ENCODE measurements at places on chromosomes 5 and 9.

GRCh38 chr5:78331523-78332080 is 28.8 kb upstream of the SCAMP1 start:
- DNase-seq: no peak

- no peak for DNase-seq
Observed at GRCh38 chr5:79612667-79613198, 492 bp downstream of the TENT2 start.

DNA sequence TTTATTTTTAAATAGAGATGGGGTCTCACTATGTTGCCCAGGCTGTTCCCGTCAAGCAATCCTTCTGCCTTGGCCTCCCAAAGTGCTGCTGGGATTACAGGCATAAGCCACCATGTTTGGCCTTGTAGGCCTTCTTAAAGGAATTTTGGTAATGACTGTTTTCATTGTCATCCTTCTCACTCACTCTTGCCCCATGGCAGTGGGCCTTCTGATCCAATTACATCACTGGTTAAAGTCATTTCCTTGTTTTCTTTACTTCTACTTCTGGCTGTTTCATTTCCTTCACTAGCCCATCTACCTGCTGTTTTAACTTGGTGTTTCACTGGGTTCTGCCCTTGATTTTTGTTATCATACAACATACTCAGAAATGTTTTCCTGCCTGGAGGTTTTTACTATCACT is 20.1 kb upstream of the NIM1K start:
- DNase-seq: no peak

- no peak for DNase-seq
Observed at GRCh38 chr5:44388321-44389089, 715 bp downstream of the FGF10 start.

DNA sequence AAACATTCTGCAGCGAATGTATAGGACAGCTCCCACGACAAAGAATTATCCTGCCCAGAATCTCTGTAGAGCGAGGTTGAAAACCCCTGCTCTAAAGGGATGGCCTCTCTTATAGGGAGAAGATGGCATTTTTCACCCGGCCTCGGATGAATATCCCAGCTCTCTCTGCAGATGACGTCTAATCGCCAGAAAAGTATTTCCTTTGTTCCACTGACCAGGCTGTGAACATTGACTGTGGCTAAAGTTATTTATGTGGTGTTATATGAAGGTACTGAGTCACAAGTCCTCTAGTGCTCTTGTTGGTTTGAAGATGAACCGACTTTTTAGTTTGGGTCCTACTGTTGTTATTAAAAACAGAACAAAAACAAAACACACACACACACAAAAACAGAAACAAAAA is 17.4 kb upstream of the RARS1 start:
- no peak for DNase-seq

DNA sequence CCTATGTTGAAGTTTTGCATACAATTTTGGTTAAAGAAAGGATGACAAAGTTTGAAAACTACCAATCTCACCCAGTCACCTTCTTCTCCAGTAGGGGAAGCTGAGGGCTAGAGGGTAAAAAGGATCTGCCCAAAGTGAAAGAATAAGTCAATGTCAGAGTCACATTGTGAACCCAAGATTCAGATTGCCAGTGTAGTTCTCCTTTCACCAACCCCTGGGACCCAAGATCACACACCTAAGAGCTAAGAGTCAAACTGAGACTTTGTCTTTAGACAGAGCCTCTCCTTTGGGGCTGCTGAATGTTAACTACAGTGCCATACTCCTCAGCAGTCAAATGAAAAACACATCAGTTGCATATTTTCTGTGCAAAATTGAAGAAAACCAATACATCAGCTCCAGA is 210.6 kb downstream of the ATP10B start:
- DNase-seq: no peak

GRCh38 chr9:37262410-37262809 is 142.0 kb downstream of the ZCCHC7 start:
- no peak for DNase-seq

DNA sequence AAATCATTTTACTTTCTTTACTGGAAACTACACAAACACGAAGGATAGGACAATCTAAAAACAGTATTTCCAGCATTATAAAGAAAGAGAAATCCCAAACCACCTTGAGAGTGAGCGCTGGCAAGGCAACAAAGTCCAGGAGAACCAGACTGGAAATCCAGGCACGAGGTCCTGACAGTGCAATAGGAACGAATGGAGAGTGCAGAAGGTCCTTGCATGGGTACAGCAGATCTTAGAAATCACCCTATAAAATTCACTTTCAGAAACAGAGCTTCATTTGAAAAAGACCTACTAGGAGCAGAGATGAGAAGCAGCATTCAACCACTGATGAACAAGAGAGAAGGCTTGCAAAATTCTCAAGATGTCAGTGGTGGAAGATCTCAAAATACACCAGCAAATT is 133.7 kb upstream of the ST8SIA4 start:
- DNase-seq: no peak

DNA sequence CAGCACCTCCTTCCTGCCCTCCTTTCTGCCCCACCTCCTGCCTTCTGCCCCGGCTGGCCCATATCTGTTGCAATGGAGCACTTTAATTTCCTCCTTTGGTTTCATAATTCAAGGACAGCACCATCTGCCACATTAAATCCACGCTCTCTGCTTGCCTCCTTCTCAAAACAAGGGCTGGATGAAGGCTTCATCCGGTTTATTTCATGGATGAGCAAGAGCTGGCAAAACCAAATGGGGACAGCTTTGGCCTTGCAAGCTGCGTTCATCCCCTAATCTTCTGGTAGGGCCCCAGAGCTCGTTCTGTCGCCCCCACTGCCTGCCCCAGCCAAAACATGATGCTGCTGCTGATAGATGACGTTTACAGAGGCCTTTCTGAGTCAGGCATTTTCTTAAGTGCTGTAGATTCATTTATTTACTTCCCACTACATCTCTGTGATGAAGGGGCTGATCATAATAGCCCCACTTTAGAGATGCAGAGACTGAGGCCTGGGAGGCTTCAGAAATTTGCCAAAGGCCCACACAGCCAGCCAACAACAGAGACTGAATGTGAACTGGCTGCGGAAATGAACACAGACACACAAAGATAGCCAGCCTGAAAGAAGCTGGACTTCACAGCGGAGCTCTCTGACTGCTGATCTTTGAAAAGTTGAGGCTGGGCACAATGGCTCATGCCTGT is 115.6 kb upstream of the CPEB4 start:
- no peak for DNase-seq

DNA sequence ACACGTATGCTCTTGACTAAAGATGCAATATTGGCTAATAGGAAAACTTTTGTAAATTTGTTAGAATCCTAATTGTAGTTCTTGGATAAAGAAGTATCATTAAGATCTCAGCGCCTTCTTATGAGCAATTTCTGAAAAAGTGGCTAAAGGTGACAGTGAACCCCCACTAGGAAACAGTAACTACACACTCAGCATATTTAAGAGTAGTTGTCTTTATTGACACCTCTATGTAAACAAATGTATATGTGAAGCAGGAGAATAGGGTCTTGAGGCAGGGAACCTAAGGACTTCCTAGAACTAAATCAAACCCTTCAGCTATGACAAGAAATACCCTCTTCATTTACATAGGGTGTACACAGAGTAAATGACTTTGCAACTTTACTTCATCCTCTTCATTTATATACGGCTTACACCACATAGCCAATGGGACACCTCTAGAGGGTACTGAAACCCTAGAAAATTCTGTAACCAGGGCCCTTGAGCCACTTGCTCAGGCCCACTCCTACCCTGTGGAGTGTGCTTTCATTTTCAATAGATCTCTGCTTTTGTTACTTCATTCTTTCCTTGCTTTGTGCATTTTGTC is 2.8 kb downstream of the NIPSNAP3A start:
- no peak for DNase-seq

DNA sequence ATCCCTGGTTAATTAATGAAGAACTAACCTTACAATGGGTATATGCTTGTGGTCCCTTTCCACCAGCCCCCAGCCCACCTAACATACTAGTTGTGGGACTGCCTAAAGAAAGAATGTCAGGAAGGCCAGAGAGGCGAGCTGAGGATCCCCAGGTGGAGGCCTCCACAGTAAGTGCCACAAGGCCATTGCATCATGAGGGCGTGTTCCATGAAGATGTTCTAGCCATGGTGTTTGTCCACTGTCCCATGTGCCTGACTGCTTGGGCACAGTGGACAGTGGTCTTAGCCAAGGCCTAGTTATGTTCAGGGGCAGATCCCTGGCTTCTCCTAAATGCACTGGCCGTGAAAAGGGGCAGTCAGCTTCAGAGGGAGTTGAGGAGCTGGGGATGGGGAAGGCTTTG is 21.1 kb downstream of the ZFP62 start:
- DNase-seq: no peak

- DNase-seq: no peak
Observed at GRCh38 chr5:148457183-148457620, 73.4 kb downstream of the FBXO38 start.

- no peak for DNase-seq
Observed at GRCh38 chr9:84001621-84002020, 21.0 kb downstream of the RMI1 start.

- DNase-seq: no peak
Observed at GRCh38 chr5:59257488-59258400, 635.8 kb downstream of the PDE4D start.
